ENCODE measurements at places on chromosomes 12 and 14.

GRCh38 chr14:55389330-55389729 is 22.3 kb downstream of the ATG14 start:
- no peak for DNase-seq

DNA sequence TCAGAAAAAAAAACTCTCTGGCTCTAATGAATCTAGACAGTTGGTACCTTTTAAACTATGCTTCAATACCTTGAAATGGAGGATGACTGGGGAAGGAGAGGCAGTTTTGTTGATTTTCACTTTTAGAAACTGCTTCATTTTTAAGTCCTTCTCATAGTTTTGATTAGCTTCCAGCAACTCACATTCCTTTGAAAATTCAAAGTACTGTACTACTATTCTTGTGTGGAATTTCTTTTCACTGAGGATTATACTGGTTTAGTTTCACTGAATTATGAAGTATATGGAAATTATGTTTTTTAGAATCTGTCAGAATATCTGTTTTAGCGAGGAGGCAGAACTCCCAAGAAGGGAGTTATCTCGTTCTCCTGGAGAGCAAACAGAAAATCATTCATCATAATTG is 116.3 kb downstream of the TGFB3 start:
- DNase-seq, result no peak

DNA sequence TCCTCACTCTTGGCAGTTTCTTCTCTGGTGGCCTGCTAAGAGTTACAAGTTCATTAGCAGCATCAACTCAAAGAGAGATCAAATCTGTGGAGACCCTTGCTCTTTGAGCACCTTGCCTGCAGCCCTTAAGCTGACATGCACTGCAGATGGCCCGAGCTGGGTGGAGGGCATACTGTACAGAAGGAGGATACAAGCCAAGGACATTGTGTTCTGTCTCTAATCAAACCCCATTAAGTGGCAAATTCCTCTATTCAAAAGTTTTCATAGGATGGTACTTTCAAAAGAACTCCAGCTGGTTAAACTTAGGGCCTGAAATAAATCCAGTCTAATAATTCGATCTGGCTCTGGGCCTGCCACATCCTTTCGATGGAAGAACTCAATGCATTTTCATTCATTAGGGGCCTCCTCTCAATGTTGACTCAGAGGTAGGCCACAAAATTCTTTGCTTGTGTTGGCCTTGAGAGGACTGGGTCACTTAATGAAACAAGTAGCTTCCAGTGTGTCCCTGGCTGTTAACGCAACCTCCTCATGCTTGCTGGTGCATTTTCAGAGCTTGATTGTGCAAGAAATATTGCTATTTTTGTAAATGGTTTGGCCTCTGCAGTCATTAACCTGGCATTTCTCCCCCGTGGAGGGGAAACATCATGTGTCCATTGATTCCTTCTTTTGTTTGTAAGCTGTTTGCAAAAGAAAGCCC is 318.2 kb downstream of the NUAK1 start:
- no peak for DNase-seq

DNA sequence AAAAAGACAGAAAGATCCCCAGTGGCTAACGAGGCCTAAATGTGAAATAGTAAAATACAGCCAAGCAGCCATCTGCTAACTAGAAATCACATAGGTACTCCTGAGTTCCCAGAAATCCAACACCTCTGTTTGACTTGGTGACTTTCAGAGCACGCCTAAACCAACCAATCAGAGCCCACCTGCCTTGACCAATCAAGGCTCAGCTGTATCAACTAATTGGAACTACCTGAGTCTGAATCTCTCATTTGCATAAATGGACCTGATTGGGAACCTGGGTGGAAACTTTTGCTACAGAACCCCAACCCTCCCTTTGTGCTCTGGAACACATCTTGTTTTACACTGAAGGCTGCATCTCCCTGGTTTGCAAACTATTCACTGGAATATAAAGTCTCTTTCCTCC is 5.1 kb upstream of the TCL1B start:
- no peak for DNase-seq

DNA sequence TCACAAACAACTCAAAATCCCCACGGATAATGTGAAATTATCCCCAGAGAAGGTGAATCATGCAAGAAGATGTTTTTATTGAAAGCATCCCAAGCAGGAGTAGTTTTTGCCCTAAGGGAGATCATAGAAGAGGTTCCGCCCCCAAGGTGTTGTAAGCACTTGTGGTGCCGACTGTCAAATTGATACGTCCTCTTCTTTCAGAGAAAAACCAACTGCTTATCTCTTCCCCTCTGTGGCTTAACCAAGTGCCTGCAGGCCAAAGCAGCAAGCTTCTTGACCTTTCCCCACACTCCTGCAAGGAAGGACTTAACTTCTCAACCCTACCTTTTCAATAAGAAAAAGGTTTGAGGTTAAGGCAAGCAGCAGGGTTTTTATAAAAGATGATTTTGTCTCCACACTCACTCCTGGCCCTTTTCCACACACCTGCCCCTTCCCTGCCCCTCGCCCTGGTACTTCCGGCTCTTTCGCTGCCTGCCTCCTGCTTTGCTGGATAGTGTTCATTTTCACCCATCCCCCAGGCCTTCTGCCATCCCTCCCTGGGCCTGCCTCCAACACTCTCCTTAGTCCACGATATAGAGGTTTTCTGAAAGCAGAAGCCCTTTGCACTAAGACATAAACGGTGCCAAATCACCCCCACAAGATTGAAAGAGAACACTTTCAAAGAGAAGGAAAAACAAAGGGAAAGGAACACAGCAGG is 114.5 kb downstream of the EGLN3 start:
- no peak for DNase-seq

- no peak for DNase-seq
These were observed 2.2 kb upstream of the CSAD start for GRCh38 chr12:53182903-53183302.

DNA sequence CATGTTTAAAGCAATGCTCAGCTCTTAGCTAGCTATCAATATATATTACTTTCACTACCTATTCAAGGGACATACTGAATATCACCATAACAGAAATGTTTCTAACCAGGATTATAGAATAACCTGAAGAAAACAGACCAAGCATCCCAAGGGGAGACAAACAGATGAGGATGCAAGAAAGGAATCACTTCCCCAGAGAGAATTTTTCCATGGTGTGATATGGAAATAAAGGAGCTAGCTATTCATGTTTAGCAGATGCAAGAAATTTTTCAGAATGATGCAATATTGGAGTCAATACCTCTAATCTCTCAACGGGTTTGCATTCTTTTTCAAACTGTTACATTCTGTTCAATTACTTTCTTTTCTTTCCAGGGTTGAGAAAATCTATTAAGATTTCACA is 538.9 kb upstream of the FLRT2 start:
- DNase-seq, result no peak

GRCh38 chr14:103508521-103509329 is 13.9 kb downstream of the CKB start:
- no peak for DNase-seq

- DNase-seq, result no peak
These were observed 24.3 kb downstream of the RTL1 start for GRCh38 chr14:100879194-100879593.

- DNase-seq, result no peak
These were observed 73.9 kb upstream of the TBX5 start for GRCh38 chr12:114479831-114480230.

GRCh38 chr12:131370321-131370720 is 340.6 kb upstream of the SFSWAP start:
- no peak for DNase-seq

- no peak for DNase-seq
These were observed 9.5 kb upstream of the TINF2 start for GRCh38 chr14:24251880-24252288.

DNA sequence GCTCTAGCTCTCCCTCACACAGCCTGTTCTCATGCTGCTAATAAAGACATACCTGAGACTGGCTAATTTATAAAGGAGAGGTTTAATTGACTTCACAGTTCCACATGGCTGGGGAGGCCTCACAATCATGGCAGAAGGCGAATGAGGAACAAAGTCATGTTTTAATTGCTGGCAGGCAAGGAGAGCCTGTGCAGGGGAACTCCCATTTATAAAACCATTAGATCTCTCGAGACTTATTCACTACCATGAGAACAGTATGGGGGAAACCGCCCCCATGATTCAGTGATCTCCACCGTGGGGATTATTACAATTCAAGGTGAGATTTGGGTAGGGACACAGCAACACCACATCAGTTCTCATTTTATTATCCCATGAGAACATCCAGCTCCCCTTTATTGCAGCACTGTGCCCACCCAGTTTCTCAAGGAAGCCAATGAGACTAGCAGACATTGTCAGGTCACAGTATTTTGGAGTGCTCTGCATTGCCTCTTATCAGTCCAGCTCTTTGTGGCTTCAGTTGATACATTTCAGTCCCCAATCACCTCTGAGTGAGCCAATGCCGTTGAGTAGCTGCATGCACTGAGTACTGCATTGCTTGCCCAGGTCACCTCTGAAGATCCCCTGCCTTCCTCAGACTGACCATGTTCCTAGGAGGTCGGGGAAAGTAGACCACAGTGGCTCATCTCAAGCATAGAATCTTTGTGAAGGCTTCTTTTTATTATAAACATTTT is 131.2 kb downstream of the CRADD start:
- DNase-seq, result no peak

DNA sequence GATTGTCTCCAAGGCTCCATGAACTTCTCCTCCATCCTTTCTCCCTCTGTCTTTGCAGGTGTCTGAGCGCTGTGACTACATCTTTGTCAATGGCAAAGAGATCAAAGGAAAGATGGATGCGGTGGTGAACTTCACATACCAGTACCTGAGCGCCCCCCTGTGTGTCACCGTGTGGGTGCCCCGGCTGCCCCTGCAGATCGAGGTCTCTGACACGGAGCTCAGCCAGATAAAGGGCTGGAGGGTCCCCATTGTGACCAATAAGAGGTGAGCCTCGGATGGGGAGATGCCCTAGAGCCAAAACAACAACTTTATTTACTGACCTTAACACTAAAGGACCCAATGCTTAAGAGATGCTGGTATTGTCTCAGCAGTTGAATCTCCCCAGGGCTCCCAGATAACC is 130.0 kb downstream of the SLC15A4 start:
- no peak for DNase-seq

DNA sequence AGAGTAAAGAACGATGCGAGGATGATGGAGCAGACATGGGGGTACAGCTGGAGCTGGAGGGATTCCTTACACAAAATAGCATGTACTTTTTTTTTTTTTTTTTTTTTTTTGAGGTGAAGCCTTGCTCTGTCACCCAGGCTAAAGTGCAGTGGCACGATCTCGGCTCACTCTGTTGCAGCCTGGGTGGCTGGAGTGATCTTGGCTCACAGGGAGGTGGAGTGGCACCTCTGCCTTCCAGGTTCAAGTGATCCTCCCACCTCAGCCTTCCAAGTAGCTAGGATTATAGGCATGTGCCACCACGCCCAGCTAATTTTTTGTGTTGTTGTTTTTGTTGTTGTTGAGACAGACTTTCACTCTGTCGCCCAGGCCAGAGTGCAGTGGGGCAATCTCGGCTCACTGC is 5.1 kb upstream of the RASAL1 start:
- no peak for DNase-seq

DNA sequence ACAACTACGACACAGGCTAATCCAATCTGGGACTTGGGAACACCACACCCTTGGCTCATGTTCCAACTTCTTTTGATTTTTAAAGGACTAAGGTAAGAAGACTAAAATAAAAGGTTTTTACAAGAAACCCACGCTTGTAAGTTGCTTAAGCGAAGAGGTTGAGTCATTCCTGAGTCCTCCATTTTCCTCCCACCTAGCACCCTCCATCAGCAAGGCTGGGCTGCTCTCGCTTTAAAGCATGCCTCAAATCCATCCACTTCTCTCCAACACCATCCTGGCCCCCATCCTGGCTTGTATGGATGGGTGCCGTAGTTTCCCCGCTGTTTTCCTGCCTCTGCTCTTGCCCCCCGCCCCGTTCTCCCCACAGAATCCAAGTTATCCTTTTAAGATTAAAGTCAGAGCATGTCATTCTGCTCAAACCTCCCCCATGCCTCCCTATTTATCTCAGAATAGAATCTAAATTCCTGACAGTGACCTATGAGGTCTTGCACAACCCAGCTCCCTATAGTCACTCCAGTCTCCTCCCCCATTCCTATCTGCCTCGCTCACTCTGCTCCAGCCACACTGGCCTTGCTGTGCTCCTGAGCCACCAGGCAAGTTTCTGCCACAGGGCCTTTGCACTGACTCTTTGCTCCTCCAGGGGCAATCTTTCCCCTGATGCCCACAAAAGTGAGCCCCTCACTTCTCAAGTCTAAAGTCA is 34.5 kb downstream of the SCARB1 start:
- no peak for DNase-seq

- no peak for DNase-seq
These were observed 104.5 kb upstream of the FRMD6 start for GRCh38 chr14:51547260-51547659.

DNA sequence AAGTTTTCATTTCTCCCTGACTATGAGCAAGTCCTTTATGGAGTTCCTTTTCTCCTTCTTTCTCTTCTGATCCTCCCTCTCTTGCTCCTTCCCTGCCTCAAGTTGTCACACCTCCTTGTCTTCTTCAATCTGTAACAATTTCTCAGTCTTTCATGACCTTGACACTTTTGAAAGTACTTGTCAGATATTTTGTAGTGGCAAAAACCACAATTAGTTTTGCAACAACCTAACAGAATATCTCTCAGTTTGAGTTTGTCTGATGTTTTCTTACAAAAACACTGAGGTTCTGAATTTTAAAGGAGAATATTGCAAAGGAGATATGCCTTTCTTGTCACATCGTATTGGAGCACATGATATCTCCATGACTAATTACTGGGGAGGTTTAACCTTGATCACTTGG is 4.1 kb upstream of the CRADD start:
- no peak for DNase-seq

GRCh38 chr14:38342803-38343202 is 86.9 kb upstream of the CLEC14A start:
- DNase-seq, result no peak

DNA sequence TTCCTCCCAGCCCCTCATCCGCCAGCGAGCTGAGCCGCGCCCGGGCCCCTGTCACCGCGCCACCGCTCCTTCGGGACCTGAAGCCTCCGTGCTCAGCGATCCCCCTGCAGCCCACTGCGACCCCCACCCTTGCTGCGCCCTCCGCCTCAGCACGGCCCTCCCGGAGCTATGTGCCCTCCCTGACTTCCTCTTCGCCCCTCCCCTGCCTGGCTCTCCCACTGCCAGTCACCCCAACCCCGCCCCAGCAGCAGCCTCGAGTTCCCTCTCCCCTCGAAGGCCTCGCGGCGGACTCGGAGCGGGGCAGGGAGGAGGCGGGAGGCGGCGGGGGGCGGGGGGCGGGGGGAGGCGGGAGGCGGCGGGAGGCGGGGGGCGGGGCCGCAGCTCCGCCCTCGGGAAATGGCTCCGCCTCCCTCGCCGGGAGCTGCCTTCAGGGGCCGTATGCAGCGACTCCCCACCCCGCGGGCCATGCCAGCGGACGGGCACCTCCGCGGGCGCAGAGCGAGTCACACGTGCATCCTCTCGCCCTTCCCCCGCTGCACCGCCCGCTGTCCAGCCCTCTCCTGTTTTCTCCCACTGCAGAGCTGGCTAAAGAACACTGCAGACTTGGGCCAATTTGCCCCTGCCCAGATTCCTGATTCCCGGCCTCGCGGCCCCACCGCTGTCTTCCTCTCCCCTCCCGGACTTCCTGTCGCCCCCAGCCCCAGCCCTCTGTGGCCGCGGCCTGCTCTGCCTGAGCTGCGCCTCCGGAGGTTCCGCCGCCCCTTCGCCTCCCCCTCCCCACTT is 29.1 kb upstream of the ADIPOR2 start:
- peak; percentile 77 for DNase-seq
